ENCODE measurements at places on chromosomes 13 and 19.
A peak's percentile ranks its signal among the peaks of the same experiment; 100 is the strongest.

DNA sequence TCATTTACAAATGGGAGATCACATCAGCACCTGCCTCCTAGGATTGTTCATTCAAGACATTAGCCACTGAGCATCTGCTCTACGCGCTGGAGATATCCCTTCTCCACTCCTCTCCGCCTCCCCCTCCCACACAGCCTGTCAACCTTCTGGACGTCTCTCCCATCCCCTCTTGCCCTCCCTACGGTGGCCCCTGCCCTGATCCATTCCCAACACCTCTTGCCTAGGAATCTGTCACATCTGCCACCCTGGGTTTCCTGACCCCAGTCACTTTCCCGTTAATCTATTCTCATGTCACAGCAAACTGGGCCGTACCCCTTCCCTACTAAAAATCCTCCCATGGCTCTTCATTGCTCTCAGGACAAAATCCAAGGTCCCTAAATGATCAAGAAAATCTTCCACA is 10.3 kb downstream of the DYRK1B start:
- DNase-seq, result no peak

GRCh38 chr13:51257187-51257586 is 35.0 kb downstream of the FAM124A start:
- no peak for DNase-seq

GRCh38 chr13:75219479-75220237 is 262.3 kb downstream of the TBC1D4 start:
- DNase-seq, result peak; percentile 77

DNA sequence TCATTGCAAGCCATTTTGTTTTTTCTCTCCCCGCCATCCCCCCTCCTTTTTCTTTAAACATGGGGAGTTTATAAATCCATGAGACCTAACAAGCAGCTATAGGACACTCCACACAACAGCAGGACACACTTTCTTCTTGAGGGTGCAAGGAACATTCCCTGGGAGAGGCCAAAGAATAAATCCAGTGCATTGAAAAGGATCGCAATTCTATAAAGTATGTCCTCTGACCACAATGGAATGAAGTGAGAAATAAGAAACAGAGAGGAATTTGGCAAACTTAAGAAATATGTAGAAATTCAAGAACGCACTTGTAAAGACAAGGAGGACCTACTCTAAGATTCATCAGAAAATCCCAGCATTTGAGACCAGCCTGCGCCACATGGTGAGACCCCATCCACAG is 11.9 kb downstream of the KLF2 start:
- DNase-seq, result no peak

GRCh38 chr13:33745370-33746324 is 72.3 kb upstream of the RFC3 start:
- no peak for DNase-seq

GRCh38 chr19:45499196-45500180 is 1.2 kb downstream of the PPM1N start:
- DNase-seq, result no peak

DNA sequence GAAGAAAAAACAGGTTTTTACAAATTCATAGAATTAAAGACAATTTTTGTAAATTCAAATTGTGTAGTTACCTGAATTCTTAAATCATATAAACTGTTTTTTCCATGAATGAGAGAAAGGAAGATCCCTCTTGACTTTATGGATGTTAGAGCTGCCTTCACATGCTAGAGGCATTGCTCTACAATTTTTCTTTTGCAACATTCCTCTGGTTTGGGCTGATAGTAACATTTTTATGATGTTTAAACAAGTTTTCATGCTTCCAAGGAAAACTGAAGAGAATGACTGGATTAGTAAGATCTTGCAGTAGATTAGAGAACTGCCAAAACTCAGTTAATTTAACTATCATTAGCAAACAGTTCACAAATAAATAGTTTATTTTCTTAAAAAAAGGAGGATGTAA is 250.6 kb downstream of the GPC6 start:
- no peak for DNase-seq

DNA sequence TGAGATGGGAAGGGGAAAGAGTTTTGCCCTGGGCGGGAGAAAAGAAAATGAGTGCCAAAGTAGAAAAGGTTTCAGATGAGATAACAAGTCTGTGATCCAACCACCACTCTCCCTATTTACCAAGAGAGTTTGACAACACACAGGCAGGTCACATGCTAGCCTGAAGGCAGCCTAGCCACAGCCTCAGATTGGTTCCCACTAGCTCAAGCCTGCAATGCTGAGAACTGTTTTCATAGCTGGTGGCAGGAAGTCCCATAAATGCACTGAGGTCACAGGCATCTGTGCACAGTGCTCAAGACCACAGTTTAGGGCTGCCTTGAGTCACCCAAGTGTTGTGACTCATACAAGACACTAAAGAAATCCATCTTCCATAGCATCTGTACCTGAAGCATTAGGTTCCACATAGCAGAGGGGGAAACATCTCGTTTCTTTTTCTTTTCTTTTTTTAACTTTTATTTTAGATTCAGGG is 18.5 kb upstream of the POP4 start:
- DNase-seq, result no peak

- no peak for DNase-seq
Observed at GRCh38 chr19:991174-991931, 7.2 kb downstream of the WDR18 start.

DNA sequence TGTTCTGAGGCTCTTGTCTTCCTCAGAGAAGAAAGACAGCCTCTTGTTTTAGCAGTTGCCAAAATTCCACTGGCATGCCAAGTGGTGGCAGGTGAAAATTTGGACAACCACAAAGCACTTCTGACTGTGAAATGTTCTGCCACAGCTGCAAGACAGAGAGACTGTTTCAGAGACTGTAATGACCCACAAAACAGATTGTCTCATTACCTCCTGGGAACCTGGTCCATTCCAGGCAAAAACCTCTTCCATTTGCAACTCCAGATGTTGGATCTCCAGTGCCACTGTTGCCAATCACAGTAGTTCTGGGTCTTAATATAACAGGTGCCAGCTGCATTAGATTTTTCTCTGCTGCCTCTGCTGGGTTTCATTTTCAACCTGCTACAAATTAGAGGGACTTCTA is 911.5 kb downstream of the UQCRFS1 start:
- DNase-seq, result no peak

DNA sequence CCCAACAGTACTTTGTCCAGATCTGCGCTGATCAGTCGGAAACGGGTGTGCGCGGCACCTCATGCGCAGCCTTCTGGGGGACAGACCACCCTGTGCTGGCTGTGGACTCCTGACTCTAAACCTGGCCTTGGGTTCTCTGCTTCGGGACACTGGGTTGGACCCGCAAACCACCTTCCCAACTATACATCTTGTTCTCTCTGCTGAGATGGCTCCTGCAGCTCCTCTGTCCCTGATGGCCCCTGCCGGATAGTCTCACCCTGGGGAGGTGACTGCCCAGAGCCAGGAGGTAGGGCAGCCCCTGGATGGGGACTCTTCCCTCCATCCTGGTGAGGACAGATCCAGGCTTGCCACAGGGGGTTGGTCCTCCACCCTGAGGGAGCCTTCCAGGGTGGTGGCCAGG is 23.3 kb downstream of the RFX1 start:
- DNase-seq, result no peak

Data from occipital lobe (tissue), 3 donors.